ENCODE measurements at places on chromosomes 11 and 22.

DNA sequence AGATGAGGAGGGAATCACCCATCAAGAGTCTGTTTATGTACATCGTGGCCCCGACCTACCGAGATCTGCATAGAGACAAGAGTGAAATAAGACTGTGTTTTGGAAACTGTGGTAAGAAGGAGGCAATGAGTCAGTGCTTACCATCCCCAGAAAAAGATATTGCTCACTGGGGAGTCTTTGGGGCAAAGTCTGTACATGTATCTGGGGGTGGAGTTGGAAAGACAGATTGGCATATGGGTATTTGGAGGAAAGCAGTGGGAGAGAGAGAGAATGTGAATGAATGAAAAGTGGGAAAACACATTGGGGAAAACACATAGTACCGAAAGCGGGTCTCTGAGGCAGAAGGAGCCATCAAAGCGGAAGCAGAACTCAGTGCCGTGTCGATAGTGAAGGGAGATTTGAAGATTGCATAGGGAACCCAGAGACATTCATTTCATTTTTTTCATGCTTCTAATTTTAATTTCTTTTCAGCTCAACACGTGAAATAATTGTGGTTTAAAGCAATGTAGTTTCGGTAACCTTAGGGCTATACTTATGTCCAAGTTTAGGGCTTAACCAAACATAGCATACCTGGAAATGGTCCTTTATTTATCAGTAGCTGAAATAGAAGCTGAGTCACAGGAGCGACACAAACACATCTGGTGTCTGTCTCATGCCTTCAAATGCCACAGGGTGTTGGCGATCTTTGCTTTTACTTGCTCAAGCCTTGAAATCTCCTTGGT, 98.6 kb upstream of the CD44 start:
- DNase-seq, result no peak

GRCh38 chr11:569158-569885, 6.9 kb upstream of the PHRF1 start:
- DNase-seq, result no peak

DNA sequence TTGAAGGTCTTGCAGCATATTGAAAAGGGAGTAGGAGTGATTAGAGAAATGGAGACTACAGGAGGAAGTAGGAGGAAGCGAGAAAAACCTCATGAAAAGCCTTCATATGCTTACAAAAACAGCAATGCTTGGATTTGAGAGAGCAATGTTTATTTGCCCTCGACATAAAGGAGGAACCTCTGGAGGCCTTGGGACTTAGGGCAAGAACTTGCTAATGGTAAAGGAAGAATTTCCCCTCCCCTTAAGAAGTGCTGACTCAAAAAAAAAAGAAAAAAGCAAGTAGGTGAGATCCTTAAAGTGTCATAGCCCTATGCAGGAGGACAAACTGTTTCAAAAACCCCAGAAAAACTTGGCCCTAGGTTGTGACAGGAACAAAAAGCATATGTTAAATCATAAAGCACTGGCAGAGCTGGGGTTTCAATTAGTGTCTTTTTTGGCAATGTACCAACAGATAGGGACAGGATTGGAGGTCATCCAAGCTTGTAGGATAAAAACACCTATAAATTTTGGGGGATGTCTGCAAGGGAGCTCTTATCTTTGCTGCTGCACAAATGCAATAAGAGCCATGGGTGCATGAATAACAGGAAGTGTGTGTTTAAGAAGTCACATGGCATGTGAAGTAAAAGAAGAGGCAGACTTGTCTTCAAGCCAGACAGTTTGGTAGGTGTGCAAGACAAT, 4.9 kb downstream of the GLYAT start:
- no peak for DNase-seq

DNA sequence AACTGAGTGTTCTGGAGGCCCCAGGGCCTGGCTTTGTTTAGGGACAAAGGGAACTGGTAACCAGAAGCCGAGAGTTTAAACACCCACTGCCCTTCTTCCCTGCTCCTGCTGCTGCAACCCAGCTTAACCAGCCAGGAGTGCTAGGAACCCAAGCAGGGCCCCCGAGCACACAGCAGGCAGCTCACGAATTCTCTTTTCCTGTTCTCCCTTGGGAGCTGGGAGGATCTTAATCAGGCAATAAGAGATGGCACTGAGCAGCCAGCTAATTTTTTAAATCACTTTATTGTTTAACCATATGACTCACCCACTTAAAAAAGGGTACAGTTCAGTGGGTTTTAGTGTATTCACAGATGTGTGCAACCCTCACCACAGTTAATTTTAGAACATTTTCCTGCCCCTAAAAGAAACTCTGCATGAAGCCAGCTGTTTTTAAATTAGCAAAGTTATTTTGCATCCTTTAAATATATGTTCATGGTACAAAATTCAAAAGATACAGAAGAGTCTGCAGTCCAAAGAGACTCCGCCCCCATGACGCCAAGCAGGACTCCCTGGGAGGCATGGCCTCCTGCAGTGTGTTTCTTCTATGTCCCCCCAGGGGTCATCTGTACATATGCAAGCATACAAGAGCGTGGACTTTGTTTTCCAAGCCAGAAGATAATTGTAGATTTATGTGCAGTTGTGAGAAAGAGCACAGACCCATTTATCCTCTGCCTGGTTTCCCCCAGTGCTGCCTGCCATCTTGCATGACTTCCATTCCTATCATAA, 18.9 kb upstream of the PPP6R3 start:
- DNase-seq, result no peak

DNA sequence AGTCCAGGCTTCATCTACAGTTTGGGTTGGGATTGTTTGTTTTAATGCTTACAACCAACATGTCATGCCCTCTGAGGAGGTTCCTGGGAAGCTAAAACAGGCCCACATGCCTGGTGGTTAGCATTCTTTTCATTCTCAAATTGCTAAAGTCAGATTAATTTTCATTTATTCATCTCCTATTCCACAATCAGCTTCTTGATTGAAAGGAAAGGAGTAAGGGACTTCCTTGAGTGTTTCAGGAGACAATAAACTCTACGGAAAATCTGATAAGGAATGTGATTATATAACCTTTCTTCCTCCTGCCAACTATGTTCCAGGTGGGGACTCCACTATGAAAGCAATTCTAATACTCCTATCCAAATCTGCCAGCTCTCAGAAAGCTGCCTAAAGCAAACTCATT, 30.8 kb downstream of the MRTFA start:
- DNase-seq, result no peak

DNA sequence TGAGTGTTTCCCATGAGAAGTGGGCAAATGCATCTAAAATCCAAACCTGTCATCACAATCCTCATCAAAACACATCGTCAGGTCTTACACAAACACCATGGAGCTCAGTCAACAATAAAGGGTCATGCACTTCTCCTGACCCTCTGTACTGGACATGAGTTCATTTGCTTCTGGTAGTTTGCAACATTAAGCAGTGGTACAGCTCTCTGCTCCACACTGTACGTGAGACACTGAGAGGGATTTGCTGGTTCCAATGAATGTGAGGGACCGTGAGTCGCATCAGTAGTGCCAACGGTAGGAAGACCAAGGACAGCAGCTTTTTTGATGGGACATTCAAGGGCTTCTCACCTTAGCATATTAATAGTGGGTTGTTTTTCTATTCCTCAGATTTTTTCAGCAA, 752.3 kb downstream of the OPCML start:
- no peak for DNase-seq

GRCh38 chr11:763073-763463, 14.2 kb downstream of the GATD1 start:
- DNase-seq, result no peak

DNA sequence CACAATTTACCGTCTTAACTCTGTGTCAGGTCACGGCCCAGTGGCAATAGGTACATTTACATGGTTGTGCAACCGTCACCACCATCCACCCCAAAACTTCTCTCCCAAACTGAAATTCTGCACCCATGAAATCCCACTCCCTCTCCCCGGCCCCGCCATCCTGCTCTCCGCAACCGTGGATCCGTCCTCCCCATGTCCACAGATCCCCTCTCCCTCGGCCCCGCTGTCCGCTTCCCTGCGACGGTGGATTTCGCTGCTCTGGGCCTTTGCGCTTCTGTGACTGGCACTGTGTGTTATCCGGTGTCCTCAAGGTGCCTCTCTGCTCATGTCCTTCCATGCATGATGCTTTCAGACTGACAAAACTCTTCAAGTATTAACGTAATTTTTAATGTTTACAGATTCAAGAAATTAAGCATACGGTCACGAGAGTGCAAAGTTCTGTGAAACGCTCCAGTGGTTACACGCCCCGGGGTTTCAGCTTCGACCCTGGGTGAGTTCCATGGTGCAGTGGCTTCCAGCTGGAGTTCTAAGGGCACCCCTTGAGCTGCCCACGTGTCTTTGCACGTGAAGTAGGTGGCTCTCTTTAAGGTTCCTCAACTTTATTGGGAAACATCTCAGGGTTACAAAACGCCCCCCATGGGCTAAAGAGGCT, 76.4 kb downstream of the KCNQ1 start:
- DNase-seq, result peak; percentile 69

GRCh38 chr11:82754410-82754809, 20.7 kb upstream of the FAM181B start:
- no peak for DNase-seq

- DNase-seq, result peak; percentile 30
Measured at GRCh38 chr11:134668076-134668475, 256.0 kb upstream of the B3GAT1 start.

- no peak for DNase-seq
Measured at GRCh38 chr11:27907530-27907929, 200.4 kb downstream of the KIF18A start.

- no peak for DNase-seq
Measured at GRCh38 chr11:77993902-77994301, 566 bp downstream of the INTS4 start.

GRCh38 chr11:60240662-60241061, 2.3 kb downstream of the MS4A4E start:
- DNase-seq, result no peak

DNA sequence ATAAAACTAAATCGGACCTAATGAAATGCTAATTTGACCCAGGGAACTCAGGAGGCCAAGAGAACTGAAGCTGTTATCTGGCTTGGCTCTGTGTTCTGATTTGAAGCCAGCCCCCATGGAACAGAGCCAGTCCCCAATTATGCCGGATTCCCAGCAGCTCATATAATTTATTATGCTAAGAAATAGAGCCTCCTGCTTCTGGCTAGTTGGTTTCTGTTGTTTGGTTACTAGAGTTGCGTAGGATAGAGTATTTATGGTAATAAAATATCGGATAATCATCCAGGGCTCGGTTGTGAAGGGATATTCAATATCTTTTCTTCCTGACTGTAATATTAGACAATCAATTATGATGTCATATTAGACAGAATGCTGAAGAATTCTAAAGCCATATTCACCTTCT, 120.4 kb upstream of the TTC12 start:
- DNase-seq, result no peak

DNA sequence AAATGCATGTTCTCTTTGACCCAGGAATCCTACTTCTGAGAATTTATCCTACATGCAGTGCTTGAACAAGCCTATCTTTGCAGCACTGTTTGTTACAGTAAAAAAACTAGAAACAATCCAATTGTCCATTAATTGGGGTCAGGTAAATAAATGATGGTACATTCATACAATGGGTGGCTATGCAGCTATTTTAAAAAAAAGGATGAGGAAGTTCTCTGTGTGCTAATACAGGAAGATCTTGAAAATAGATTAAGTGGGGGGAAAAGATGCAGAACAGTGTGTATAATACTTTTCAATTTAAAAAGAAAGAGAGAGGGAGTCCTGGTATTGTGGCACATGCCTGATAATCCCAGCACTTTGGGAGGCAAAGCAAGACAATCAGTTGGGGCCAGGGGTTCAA, 9.5 kb upstream of the CREB3L1 start:
- no peak for DNase-seq

- no peak for DNase-seq
Measured at GRCh38 chr22:30598986-30599385, 7.3 kb upstream of the PES1 start.

All from mesenteric fat pad (tissue), 1 donor.